ENCODE measurements at places on chromosomes 4 and X.
A peak's percentile ranks its signal among the peaks of the same experiment; 100 is the strongest.

- no peak for DNase-seq
These were observed 2.8 kb downstream of the SH3D19 start for GRCh38 chr4:151322570-151322969.

- DNase-seq = peak; percentile 6
These were observed 215.4 kb downstream of the IL1RAPL1 start for GRCh38 chrX:28802625-28803024.

- DNase-seq = peak; percentile 19
These were observed 300.7 kb upstream of the CXXC4 start for GRCh38 chr4:104795264-104795939.

GRCh38 chrX:130100180-130100579 lies 10.1 kb downstream of the ELF4 start:
- DNase-seq = no peak

DNA sequence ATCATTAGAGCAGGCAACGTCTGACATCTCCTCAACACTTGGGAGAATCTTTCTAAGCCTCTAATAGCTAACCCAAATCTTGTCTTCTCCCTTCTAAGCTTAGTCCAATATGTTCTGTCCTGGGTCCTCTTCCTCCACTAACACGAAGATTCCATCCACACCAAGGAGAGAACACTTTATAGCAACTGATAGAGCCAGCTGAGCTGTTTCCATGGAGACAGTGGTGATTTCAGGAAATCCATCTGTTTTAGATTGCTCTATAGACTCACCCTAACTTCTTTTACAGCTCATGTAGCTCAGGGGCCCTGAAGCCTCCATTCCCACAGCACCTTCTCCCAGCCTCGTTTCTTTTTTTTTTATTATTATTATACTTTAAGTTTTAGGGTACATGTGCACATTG lies 37.4 kb downstream of the SCD5 start:
- DNase-seq = peak; percentile 59
